Foreskin melanocyte (primary cell): ENCODE measurements at places on chromosomes 12 and 14.
A peak's percentile ranks its signal among the peaks of the same experiment; 100 is the strongest.

DNA sequence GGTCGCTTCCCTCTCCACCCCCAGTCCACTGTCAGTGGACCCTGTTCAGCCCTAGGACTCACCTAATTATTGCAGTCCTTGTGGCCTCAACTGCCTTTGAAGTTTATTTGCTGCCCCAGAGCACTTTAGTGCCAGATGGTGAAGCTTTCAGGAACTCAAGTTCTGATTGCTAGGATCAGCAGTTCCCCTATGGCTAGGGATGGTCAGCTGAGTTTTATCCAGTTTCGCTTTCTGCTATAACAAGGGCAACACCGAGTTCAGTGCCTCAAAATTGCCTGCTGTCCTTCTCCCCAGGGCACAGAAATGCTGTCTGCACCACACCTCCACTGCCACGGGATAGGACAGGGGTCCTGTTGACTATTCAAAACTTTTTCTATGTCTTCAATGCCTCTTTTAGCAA lies 295.0 kb downstream of the GPHN start:
- DNase-seq, result no peak

DNA sequence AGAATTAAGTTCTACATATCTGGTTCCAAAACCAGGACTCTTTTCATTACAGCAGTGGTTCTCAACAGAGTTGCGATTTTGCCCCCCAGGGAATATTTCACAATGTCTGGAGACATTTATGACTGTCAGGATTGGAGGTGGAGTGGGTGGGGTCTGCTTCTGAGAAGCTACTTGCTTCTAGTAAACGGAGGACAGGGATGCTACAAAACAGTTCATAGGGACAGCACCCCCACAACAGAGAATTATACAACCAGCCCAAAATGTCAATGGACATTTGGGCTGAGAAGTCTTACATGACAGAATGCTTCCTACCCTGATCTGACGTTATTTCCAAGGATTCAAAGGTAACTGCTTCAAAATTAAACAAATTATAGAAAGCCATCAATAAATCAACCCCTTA lies 739 bp upstream of the SPATA7 start:
- no peak for DNase-seq

GRCh38 chr14:74927225-74927624 lies 4.2 kb upstream of the RPS6KL1 start:
- no peak for DNase-seq

- no peak for DNase-seq
Observed at GRCh38 chr12:22518060-22518719, 26.2 kb downstream of the C2CD5 start.

- DNase-seq, result no peak
Observed at GRCh38 chr12:108611884-108612415, 14.1 kb upstream of the TMEM119 start.

DNA sequence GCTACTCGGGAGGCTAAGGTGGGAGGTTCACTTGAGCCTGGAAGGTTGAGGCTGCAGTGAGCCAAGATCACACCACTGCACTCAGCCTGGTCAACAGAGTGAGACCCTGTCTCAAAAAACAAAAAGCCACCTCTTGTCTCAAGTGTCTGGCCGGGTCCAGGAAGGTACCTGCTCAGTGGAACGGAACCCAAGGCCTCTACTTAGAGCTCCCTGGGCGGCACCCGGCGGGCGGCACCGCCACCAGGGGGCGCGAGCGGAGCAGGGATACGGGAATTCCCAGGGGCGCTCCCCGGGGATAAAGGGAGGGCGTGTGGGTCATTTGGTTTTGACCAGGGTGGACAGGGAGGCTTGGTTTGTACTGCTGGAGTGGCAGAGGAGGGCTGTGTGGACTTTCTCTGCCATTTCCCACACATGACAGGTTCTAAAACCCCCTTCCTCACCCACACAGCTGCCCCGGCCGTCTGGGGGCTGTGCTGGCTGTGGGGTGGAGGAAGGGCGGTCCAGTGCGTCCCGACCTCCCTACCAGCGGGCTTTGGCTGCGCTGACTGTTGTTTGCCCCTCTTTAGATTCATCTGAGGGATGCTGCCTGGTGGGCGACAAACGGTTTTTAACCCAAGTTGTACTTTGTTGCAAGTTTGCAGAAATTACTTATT lies 91.4 kb downstream of the SETD3 start:
- DNase-seq, result peak; percentile 14

DNA sequence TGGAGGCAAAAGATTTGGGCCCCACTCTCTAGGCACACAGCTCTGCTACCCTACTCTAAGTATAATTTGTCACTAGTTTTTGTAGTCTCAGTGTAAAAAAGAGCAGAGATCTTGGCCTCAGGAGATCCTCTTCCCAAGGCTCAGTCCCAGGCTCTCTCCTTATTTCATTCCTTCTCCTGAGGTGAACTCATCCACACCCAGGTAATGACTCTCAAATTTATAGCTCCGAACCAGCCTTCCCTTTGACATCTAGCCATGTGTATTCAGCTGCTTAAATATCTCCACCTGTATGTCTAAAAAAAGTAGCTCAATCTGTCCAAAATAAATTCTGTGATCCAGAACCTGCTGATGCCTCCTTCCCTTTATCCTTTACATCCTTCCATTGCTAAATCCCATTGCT lies 173.5 kb upstream of the HIF1A start:
- DNase-seq, result no peak

GRCh38 chr12:103331643-103332042 lies 164.1 kb downstream of the C12orf42 start:
- no peak for DNase-seq

- no peak for DNase-seq
Observed at GRCh38 chr14:22487941-22488340, 101.1 kb downstream of the DAD1 start.

DNA sequence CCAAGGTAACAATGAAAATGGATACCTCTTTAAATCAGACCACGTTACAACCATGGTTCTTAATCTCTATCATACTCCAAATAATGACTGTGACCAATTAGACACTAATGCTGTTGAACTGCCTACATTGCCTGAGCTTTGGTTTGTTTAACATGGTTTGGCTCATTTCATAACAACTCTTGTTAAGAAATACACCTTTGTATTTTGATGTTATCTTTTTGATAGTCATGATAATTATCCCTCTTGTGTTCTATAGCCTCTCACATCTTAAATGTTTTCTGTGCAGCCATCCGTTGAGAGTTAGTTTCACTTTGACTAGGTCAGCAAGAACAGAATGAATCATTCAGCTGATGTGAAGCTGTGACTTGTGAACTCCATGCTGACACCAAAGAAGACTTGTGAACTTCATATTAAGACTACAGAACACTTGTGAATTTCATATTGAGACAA lies 75.5 kb upstream of the RERGL start:
- DNase-seq, result peak; percentile 12
